ENCODE measurements at places on chromosomes 6 and 20.

GRCh38 chr6:29809249-29809648 lies 18.4 kb upstream of the HLA-G start:
- no peak for DNase-seq

- peak; percentile 76 for DNase-seq
These were observed 99.3 kb downstream of the LRRC1 start for GRCh38 chr6:53894091-53894490.

- DNase-seq: no peak
These were observed 307.5 kb downstream of the CDKAL1 start for GRCh38 chr6:20841806-20842205.

DNA sequence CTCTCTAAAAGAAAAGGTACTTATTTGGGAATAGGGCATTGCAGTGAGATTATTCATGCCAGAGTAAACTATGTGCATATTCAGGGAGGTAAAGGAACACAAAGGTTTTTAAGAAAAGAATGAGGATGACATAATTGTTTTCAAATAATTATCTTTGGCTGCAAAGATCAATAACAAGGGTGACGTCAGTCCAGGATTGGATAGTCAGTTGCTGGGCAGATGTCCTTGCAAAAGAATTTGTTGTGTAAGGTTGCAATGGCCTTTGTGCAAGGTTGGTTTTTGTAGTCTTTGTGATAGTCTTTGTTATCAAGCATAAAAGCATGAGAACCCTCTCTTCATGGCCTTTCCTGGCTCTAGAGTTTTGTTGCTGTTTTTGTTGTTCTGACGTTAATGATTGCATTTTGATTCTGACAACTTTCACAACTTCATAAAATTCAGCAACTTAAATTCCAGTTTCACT lies 17.7 kb downstream of the LOC128125822 start:
- DNase-seq: no peak

GRCh38 chr6:166465003-166465399 lies 82.3 kb upstream of the MPC1 start:
- peak; percentile 25 for DNase-seq

- no peak for DNase-seq
These were observed 246.9 kb downstream of the SOX4 start for GRCh38 chr6:21840428-21840827.

DNA sequence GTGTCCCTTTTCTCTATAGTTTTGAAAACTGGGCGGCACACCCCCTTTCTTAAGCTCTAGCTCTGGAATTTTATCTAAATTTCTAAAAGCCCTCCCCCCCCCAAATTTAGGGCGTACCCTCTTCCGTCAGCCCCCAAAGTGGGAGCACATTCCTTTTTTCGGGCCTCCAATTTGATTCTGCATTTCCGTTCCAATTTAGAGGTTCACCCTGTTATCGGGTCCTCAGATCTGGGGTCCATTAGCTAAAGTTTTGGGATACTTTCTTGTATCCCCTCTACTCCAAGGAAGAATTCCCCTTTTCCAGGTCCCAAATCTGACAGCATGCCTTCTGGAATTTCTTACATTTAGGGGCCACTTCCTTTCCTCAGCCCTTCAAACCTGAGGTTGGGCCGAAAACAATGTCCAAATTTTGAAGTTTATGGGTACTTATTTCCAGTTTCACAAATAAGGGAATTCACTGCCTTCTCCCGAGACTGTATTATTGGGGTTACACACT lies 796 bp downstream of the PHF20 start:
- no peak for DNase-seq

DNA sequence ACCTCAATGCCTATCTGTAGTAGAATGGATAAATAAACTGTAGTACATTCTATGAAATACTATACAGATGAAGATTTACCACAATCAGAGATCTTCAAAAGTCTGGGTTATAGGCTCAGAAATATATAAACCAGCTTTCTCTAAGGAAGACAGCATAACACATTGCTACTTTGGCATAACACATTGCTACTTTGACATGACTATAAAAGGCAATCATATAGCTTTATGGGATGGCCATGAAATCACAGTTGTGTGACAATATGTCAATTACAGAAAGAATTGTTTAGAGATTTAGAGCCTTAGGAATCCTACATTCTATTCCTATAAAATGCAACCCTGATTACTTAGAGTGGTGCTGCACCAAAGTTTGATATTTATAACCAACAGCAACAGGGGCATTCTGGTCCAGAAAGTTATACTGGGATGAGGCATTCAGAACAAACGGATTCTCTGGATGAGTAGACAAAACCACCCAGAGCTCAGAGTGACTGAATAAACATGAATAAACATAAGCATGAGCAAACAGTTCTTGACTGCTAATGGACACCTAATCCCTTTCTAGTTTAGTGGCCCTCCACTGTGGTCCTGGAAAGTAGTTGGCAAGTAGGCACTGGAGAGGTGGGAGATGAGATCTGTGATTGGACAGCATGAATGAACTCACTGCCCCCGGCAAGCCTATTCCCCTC lies 12.0 kb downstream of the TTI1 start:
- DNase-seq: peak; percentile 42

DNA sequence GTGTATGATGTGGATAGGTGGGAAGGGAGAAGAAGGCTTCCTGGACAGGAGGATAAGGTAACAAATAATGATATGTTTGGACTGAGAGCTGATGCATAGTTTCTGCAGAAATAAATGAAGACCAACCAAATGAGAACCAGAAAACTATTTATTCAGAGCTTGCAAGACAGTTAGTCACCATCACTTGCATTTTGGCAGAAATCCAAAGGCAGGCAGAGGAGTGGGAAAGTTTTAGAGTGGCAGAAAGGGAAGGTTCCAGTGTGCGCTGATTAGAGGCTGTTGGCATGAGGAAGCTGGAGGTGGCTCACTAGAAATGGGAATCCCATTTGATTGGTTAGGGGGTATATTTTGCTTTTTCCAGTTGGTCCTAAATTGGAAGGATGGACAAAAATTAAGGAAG lies 13.0 kb upstream of the F13A1 start:
- DNase-seq: no peak

DNA sequence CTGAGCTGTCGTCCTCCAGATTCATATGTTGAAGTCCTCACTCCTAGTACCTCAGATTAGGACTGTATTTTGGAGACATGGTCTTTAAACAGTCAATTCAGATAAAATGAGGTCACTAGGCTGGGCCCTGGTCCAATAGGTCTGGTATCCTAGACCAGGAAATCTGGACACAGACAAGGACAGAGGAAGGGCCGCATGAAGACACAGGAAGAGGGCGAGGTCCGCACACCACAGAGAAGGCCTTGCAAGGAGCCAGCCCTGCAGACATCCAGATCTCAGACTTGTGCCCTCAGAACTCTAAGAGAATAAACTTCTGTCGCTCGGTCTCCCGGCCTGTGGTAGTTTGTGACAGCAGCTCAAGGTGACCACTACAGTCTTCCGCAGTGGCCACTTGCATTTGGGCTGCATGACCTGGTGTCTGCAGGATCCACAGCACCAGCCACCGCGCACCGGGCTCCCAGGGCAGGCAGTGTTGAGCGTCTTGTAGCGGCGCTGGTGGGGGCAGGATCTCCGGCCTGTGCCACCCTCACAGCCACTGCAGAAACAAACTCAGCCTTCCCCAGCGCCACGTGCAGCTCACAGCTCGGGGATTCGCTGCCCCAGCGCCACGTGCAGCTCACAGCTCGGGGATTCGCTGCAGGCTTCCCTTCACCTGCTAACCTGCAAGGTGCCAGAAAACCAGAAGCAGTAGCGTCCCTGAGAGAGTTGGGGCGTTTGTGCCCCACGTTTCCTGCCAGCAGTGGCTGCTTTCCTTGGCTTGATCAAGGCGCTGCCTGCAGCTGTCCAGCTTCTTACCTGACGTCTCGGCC lies 6.0 kb upstream of the RBM38 start:
- DNase-seq: no peak

GRCh38 chr6:43509984-43510826 lies at the start of gene LRRC73:
Gene LRRC73, minus strand, starts transcription at chr6:43510346. Its CDS starts 561 bp downstream, at chr6:43509785.
- peak; percentile 75 for DNase-seq

DNA sequence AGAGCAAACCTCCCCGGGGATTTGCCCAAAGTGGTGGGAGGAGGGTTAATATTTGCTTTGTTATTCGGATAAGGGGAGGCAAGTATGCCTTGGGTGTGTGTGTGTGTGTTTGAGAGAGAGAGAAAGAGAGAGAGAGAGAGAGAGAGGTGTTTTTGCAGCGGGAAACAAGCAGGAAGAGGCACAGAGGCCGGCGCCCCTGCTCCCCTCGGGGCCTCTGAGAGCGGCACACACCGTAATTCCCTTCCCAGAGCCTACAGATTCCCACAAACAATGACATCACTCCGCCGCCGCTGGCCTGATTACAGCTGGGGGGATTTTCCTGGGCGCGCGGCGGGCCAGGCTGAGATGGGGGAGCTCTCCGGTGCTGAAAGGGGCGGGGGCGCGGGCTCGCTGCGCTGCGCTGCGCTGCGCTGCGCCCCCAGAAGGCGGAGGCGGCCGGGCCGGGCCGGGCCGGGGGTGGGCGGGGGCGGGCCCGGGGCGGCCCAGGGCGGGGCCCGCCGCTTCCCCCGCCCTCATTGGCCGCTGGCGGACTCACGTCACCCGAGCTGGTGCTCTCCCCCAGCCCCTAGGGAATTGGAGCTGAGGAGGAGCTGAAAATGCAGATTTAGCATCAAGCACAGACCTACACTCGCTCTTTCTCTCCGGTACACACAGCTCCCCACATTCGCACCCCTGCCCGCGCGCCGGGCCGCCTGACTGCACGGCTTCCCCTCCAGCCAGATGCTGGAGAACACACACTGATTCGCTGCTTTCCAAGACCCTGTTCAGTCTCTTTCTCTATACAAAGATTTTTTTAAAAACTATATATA lies at the start of gene PCSK2:
Gene PCSK2, plus strand, starts transcription at position 631 of the 809 bp plus-strand sequence. CDS start 266 bp downstream, outside the sequence.
- DNase-seq: peak; percentile 17

GRCh38 chr6:6629402-6629801 lies 40.9 kb downstream of the LY86 start:
- DNase-seq: no peak

GRCh38 chr6:47420394-47421371 lies 56.9 kb upstream of the CD2AP start:
- DNase-seq: peak; percentile 34

GRCh38 chr6:4320860-4321259 lies 185.5 kb upstream of the ECI2 start:
- peak; percentile 100 for DNase-seq

- no peak for DNase-seq
These were observed 28.6 kb upstream of the PBOV1 start for GRCh38 chr6:138246650-138247440.

Data from amniotic epithelial cell (primary cell).